ENCODE measurements at places on chromosomes 12 and 14.

- DNase-seq: no peak
Measured at GRCh38 chr12:52235001-52235764, 2.1 kb downstream of the KRT7 start.

- no peak for DNase-seq
Measured at GRCh38 chr12:47530050-47530449, 175.8 kb downstream of the RPAP3 start.

DNA sequence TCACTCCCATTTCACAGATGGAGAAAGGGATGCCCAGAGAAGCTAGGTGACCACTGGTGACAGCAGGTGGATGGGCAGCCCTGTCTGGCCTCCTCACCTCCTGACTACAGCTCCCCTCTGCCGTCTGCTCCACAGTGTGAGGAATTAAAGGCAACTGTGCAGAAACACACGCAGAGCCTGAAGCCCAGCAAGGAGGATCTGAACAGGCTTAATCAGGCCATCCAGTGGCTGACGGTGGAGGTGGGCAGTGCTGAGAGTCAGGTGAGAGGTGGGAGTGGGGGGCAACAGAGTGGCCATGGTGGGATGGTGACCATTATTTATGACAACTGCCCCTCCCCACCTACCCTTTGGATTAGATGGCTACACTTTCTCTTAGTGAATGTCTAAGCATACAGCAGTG lies 1.2 kb downstream of the KRT86 start:
- no peak for DNase-seq

- no peak for DNase-seq
Measured at GRCh38 chr12:65557438-65558181, 266.7 kb upstream of the HMGA2 start.

GRCh38 chr14:67257906-67258305 lies 16.7 kb downstream of the PALS1 start:
- DNase-seq: no peak

GRCh38 chr12:52181746-52182145 lies 10.1 kb downstream of the KRT80 start:
- no peak for DNase-seq

GRCh38 chr12:77514511-77514910 lies 316.2 kb upstream of the NAV3 start:
- DNase-seq: no peak

GRCh38 chr12:12887471-12887870 lies 3.9 kb upstream of the GPRC5A start:
- DNase-seq: no peak

DNA sequence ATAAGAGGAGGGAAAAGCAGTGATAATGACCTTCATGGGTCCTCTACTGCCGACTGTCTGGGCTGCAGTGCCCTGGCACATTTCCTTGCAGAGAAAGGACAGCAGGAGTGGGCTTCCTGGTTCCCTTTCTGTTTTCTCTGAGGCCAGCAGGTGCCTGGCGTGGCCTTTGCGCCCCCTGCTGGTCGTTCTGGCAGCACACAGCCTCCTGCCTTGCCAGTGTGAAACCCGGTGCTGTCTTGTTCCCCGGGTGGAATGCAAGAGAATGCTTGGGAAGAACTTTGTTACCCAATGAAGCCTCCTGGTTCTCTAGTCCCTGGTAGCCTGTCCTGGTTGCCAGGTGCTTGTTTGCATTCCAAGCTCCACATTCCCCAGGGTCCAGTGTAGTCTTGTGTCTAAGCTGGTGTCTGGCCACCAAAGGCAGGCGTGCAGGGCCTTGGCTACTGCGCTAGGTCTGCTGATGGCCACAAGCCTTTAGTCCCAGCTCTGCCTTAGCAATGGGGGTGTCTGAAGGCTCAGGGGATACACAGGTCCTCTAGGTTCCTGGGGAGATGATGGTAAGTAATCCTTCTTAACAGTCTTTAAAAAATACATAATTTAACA lies 1392.4 kb upstream of the TMEM132C start:
- DNase-seq: peak; percentile 25

DNA sequence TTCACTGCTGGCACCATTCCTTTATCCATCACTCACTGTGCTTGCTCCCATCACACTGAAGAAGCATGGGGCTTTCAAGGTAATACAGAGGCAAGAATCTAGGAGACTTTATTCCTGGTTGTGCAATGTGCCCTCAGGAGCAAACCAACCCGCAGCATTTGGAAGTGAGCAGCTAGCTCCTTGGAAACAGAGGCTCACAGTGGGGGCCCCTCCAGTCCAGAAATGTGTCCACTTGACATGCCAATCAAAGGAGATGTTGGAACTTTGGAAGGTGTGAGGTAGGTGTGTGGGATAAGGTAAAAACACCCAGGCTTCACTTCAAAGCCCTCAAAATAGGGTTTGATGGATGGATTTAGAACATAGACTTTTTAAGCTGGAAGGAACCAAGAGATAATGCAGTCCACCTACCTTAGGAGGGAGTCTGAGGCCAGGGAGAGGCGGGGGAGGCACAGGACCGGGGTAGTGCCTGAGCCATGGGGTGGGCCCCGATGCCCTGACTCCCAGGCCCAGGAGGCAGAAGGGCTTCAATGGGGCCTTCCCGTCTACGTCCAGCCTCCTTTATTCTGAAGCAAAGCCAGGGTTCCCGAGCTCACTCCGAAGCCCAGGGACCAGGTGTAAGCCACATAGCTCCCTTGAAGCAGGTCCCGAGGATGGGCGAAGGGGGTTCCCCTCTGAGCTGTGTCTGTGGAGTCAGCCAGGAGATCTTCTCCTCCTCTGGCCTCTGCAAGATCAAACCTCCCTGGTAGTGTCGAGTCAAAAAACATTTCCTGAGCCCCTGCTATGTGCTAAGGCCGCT lies 17.6 kb upstream of the BCL11B start:
- DNase-seq: no peak

DNA sequence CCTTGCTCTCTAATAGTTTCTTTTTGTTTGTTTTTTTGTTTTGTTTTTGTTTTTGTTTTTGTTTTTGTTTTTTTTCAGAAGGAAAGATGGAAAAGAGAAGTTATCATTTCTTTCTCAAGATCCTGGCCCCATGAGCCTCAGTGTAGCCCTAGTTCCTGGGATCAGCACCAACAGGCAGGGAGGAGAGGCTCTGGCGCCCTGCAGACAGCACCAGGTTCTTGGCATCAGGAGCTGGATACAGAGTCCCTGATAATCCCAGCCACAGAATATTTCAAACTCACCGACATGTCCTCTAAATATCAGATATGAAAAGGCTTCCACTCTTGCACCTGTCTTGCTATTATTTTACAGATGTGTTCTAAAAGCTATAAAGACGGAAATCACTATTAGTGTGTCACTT lies 52.7 kb downstream of the FOXN3 start:
- no peak for DNase-seq

DNA sequence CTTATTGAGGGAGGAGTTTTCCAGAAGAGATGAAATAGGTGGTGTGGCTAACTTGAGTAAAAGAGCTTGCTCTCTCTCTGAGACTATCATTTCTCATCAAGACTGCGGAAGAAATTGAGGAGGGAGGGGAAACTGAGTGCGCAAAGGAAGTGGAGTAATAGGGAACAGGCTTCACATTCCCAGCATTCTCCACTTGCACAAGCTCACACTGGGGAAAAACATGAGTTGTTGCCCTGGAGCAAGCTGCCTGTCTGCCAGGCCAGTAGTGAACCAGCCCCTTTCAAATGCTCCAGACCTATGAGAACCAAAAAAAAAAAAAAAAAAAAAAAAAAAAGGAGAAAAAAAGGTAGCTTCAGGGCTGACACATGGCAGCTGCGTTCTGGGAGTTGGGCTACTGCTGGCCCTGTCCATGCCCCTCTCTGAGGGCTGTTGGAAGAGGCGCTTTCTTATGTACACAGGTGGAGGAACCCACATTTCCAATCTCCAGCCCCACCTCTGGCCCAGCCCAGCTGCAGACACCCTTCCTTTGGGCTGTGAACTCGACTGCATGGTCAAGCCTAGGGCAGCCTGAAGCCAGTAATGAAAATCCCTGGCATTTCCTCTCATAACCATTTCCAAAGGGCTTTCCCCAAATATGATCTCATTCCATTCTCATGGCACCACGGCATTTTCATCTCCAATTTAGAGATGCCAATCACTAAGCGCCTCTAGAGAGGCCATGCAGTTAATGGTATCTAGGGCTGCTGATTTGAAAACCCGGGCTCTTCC lies 32.5 kb upstream of the EMP1 start:
- no peak for DNase-seq

GRCh38 chr14:81551471-81551870 lies 17.8 kb upstream of the SEL1L start:
- no peak for DNase-seq

DNA sequence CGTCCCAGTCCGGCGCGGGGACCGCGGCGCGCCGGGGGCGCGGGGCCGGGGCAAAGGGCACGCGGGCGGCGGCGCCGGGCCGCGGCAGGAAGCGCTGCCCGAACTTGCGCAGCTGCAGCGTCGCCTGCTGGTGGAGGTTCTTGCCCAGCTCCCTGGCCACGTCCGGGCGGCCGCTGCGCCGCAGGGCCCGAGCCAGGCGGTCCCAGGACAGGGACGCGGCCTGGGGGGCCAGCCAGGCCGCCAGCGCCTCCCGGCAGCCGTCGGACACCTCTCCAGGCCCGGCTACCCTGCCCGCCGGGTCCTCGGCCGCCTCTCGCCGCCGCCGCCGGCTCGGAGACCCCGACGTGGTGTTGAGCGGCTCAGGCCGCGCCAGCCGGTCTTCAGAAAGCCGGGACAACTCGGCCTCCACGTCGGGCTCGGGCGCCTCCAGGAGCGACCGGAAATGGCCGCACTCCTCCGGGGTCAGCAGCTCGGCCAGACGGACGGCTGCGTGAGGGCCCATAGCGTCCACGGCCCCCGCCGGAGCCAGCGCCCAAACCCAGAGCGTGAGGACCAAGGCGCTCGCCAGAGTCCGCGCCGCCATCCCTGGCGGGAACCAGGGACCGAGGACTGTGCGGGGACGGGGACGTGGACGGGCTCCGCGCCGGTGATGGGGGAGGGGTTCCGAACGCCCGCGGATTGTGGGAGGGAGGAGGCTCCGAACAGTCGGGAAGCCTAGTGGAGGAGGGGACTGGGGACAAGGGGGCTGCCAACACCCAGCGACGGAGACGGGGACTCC lies 34.0 kb downstream of the FIGNL2 start:
- DNase-seq: peak; percentile 74

GRCh38 chr14:20857630-20858261 lies 33.4 kb upstream of the RNASE3 start:
- DNase-seq: peak; percentile 61

GRCh38 chr12:29035112-29035511 lies 114.0 kb upstream of the FAR2 start:
- DNase-seq: no peak

GRCh38 chr12:7638064-7638759 lies 27.5 kb downstream of the APOBEC1 start:
- DNase-seq: no peak

DNA sequence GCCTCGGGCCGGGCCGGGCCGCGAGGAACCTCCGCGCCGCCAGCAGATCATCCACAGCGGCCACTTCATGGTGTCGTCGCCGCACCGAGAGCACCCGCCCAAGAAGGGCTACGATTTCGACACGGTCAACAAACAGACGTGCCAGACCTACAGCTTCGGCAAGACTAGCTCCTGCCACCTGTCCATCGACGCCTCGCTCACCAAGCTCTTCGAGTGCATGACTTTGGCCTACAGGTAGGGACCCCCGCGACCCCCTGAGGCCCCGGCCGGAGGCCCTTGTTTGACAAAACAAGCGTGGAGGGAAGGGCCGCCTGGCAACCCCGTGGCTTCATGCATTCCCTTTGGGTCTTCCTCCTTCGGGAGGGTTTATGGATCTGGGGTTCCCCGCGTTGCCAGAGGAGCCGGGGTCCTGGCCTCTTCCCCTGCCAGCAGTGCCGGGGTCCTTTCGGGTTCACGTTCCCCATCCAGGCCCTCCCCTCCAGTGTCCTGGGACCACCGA lies 526 bp downstream of the MLXIP start:
- DNase-seq: no peak

DNA sequence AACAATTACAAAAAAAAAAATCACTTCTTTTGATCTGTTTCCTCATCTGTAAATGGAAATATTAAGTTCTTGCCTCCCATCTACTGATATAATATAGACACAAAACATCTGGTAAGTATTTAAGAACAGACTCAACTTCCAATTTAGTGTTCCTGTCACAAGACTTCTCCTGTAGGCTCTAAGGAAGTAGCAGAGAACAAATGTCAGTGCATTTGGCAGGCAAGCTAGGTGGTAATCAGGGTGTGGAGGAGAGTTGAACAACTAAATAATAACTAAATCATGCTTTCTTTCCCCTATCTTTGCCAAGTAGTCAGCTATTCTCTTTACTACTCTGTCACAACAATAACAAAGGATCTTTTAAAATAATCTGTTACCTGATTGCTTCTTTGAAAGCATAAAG lies 22.1 kb downstream of the BAZ1A start:
- DNase-seq: no peak

- no peak for DNase-seq
Measured at GRCh38 chr14:103122947-103123633, at the start of gene TNFAIP2. Gene TNFAIP2 (plus strand): TSS chr14:103123461. CDS start chr14:103126458, 2,997 bp downstream.

- no peak for DNase-seq
Measured at GRCh38 chr12:40262657-40263056, 37.9 kb downstream of the LRRK2 start.

DNA sequence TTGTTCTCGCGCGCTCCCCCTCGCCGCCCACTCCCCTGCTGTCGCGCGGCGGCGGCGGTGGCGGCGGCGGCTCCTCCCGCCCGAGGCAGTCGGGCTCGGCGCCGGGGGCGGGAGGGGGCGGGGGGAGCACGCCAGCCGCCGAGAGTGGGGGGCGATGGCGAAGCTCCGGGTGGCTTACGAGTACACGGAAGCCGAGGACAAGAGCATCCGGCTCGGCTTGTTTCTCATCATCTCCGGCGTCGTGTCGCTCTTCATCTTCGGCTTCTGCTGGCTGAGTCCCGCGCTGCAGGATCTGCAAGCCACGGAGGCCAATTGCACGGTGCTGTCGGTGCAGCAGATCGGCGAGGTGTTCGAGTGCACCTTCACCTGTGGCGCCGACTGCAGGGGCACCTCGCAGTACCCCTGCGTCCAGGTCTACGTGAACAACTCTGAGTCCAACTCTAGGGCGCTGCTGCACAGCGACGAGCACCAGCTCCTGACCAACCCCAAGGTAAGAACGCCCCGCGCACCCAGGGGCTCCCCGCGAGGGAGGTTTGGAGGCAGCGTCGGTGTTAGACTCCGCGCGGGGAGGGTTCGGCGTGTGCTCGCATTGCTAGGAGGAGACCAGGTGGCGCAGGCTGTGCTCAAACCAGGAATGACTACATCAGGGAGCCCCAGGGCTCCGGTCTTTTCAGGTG lies 629 bp downstream of the KCNMB4 start:
- peak; percentile 60 for DNase-seq

DNA sequence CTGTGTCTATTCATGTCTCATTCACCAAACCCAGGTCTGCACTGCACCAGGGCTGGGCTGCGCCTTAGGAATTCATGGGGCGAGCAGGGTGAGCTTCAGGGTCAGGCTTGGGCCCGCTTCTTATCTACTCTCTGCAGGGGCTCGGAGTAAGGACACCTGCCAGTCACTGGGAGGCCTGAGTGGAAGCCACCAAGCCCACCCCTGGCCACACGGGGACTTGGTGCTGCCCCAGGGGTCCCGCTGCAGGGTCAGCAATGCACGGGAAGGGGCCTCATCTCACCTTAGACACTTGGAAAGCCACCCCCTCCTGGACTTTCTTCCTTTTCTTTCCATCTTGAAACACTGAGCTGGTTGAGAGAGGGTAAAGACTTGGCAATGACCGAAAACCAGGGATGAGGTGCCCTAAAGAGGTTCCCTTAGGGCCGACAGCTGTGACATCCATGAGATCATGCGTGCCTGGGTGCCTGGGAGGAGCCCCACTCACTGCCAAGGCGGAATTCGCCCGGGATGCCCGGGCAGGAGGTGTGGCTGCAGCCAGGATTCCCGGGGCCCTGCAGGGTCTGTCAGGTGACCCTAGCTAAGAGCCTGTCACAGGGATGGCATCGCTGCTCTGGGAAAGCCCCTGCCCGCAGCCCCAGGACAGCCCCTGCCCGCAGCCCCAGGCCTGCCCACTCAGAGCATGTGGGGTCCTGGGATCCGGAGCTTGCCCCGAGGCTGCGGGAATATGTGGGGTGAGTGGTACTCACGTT lies 45.5 kb upstream of the EML1 start:
- no peak for DNase-seq
